ENCODE measurements at places on chromosomes 1 and 21.

DNA sequence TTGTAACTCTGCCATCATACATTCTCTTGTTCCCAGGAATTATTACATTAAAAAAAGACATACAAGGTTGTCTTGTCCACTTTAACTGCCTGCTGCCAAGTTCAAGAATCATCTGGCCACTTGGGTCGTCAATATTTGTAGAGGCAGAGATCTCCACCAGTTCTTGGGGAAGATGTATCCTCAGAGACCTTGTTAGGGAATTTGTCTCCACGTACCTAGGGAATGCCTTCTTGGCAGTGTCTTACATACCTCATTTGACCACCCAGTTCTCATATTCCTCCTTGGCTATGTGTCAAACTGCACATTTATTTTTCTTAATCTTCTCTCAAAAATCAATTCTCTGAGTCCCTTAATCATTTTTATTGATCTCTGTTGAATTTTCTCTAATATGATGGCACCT lies 266.0 kb downstream of the SPATA17 start:
- DNase-seq = no peak

GRCh38 chr1:218463194-218464156 lies 118.3 kb downstream of the TGFB2 start:
- DNase-seq = no peak

- no peak for DNase-seq
Observed at GRCh38 chr1:192978195-192978710, 80.9 kb downstream of the UCHL5 start.

DNA sequence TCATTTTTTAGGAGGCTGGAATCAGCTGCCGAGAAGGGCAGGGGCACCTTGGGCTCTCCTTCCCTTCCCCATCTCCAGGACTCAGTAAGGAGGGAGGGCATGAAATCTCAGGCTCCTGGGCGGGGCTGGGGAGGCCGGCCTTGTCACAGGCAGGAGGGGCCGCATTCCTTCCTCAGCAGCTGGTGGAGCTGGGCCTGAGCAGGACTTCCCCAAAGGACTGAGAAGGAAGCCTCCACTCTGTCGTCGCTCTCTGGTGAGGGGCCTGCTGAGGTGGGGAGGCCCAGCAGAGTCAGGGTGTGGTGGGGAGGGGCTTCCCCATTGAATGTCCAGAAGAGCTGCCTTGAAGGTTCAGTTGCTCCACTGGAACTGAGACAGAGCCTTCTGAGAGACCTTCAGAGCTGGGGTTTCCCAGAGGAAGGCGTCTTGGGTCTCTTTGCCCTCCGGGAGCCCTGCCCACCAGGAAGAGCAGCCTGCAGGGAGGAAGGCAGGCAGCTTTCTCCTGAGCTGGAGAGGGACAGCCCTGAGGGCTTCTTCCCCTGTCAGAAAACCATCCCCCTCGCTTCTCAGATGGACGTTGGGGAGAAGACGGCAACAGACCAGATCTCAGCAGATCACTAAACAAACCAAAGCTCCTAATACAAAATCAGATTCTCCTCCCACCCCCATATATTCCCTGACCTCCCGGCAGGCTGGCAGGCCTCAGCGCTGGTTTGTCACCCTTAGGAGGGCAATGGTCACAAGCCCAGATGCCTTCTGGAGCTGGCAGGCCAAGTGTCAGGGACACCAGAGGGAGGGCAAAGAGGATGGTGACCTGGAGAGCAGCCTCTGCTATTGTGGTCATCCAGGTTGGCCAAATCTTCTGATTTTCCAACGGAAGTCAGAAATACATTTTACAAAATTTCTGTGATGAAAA lies 10.7 kb downstream of the KCNA10 start:
- no peak for DNase-seq

DNA sequence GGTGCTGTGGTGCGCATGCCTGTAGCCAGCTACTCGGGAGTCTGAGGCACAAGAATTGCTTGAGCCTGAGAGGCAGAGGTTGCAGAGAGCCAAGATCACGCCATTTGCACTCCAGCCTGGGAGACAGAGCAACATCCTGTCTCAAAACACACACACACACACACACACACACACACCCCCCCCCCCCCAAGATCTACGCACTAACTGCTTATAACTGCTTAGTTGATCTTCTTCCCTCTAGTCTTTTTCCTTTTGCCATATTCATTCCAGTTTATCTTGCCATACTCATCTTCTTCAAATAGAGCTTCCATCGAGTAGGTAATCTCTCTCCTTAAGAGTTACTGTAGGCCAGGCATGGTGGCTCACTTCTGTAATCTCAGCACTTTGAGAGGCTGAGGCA lies 20.9 kb downstream of the EPB41 start:
- DNase-seq = no peak

GRCh38 chr1:17617787-17618557 lies 78.5 kb downstream of the ARHGEF10L start:
- no peak for DNase-seq

DNA sequence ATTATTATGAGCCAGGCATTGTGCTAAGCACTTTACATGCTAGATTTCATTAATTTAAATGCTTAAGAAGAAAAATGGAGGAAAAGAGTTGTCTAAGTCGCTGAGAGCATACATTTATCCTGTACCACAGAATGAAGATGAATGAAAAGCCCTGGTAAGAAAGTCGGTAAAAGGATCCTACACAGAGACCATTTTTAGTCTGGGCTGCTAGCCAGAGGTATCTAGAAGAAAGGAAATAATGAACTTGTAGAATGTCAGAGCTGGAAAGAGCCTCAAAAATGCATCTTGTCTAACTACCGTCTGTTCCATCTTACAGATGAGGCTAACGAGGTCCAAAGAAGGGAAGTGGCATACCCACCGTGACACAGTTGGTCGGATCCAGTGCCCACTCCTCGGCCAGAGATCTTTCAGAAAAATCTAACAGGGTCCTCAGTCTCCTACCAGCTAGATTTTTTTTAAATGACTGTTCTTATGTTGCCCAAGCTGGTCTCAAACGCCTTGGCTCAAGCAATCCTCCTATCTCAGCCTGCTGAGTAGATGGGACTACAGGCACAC lies 12.2 kb upstream of the TNR start:
- no peak for DNase-seq

- no peak for DNase-seq
Observed at GRCh38 chr21:43274946-43275310, 106.1 kb downstream of the CRYAA start.

DNA sequence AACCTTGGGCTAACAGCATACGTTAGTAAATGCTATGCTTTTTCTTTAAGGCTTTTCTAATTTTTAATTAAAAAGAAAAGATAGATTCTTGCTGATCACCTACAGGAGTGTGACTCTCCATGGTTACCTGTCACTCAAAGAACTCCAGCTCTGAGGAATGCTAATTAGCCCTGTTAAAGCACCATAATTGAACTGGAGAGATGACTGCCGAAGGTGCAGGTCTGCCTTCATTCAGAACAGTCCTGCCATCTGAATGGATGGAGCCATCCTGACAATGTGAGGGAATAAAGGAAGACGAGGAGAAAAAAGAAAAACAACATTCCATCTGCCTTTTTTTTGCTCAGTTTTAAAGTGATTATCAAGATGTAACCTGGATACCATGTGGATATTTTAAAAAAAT lies 94.6 kb downstream of the ATP6V1G3 start:
- no peak for DNase-seq

- DNase-seq = no peak
Observed at GRCh38 chr1:82269431-82269830, 468.7 kb downstream of the ADGRL2 start.

GRCh38 chr1:53068314-53069099 lies 6.5 kb downstream of the PODN start:
- DNase-seq = no peak

DNA sequence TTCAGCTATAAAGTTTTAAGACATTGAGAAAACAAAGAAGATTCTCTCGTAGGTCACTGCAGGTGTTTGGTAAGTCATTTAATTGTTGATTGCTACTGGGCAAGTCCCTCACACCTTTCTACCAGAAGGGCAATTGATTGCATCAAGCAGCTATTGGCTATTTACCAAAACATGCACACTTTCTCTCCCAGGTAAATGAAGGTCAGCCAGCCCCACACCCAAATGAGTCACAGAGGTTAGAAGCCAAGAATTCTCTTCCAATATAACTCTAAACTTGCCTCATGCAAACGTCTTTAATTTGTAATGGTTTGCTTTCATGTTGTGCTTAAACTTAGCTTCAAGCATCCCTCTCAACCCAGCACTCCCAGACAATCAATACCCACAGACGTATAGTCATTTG lies 475.3 kb upstream of the ADGRL2 start:
- DNase-seq = no peak

DNA sequence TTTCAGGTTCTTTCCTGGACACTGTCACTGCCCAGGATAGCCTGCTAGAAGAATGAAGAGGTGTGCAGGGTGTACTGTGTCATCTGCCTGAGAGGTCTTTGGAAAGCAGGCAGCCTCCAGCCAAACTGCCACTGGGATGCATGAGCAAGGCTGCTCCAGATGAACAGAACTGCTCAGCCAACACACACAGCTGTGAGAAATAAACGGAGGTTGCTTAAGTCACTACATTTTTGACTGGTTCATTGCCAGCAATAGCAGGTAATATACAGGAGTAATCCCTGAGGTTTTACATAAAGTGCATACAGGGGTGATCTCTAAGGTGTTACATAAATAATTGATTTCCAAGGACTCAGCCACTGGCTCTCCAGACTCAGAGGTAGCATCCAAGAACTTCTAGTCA lies 516.9 kb downstream of the BRINP3 start:
- DNase-seq = no peak

DNA sequence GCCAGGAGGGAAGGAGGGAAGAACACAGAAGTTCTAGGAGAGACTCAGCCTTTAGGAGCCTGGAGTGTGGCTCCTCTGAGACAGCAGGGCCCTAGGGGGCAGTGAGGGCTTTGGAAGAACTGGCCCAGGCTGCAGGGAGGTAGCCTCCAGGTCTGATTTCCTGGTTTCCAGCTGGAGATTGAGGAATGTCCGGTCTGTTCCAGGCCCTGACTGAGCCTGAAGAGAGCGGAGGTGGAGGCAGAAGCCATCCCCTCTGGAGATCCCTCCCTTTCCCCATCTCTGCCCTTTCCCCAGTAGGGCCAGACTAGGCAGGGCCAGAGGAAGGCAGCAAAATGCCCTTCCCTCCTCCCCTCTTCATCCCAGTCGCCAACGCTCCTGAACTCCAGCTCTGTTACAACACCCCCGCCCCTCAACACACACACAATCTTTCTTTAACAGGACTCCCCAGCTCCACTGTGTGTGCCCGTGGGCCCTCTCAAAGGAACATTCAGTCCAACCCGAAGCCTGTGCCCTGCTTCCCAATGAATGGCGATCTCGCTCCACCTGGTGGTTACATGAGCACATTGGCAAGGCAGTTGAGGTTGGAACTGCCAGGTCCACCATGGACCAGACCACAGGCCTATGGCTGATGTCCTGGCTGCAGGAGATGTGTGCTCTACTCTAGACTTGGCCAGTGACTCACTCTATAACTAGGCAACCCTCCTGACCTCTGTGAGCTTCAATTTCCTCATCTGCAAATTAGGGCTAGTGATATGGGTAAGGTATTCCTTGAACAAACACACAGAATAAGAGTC lies 32.0 kb downstream of the MAP7D1 start:
- DNase-seq = peak; percentile 66

- no peak for DNase-seq
Observed at GRCh38 chr1:185152187-185152767, 4.5 kb downstream of the TRMT1L start.

- no peak for DNase-seq
Observed at GRCh38 chr1:56780826-56781225, 38.4 kb downstream of the FYB2 start.

DNA sequence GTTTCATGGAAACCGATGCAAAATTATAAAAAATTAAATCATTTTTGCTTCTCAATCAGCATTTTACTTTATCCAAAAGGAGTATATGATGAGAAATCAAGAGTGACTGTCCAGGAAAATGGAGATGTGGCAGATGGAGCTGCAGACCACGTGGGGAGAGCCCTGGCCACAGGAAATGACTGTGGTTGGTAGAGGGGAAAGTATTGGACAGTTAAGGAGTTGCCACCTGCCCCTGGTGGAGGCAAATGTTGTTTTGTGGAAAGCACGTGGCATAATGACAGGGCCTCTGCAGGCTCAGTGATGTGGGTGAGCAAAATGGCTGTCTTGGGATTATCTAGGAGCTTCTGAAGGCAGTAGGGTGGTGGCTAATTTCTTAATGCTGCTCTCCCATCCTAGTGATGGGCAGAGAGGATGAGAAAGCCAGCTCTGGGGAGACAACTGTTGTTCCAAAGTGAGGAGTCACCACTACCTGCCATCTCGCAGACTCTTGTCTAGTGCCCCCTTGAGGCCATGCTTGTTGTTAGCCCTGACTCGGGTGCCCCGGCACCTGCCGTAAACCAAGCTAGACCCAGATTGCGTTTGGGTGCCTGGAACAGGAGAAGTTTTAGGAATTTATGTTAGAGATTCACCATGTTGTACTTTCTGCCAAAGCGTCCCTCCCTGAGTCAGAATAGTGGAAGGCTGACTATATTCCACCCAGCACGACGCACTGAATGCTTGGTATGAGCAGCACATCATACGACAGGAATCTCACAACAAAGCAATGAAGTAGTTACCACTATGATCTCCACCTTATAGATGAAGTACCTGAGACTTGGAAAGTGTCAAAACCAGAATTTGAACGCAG lies 144.0 kb downstream of the ROR1 start:
- DNase-seq = no peak

GRCh38 chr1:180241716-180242544 lies 11.9 kb downstream of the LHX4 start:
- DNase-seq = no peak

GRCh38 chr1:12649971-12650421 lies 6.1 kb downstream of the AADACL4 start:
- no peak for DNase-seq

- no peak for DNase-seq
Observed at GRCh38 chr1:24904731-24905354, 25.2 kb downstream of the RUNX3 start.

DNA sequence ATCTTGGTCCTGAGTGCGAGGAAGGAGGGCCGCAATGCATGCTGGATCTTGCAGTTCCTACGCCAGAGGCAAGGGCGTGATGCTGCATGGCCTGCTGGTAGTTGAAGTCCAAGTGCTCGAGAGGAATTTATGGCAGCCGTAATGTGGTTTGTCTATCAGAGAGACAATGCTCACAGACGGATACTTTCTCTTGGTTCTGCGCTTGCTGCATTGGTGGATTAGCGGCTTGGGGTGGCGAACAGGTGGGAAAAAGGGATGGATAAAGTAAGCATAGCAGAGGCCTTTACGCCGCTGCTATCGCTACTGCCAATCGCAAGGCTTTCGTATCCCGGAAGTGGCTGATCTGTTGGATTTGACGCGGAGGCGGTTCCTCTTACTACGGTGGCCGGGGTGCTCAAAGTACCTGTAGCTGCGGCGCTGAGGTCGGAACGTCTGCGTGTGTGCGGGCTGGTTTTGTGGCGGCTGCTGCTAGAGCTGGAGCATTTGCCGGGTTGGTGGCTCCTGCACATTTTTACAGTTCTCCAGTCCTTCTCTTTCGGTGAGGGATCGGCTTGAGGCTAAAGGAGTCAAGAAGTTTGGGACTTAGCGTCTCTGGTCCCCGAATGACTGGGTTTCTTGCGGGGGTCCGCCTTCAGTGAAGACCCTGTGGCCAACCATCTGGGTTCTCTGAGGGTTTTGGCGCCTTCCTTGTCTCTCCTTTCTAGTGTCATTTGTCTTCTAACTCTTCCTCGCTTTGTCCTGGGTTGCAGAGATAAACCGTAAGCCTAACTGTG lies at the start of gene ATG4C:
ATG4C (plus strand) TSS at position 397 of the 773 bp plus-strand sequence. CDS start 19,655 bp downstream, outside the sequence.
- DNase-seq = peak; percentile 72

- no peak for DNase-seq
Observed at GRCh38 chr1:50350421-50350820, 72.8 kb downstream of the DMRTA2 start.

GRCh38 chr1:144101397-144102045 lies 129.7 kb upstream of the FAM72C start:
- DNase-seq = no peak

All from activated naive CD4-positive, alpha-beta T cell (primary cell).